Omental fat pad (tissue), 4 donors: ENCODE measurements at places on chromosomes 6 and 20. TPM values are rescaled to one million over a fixed set of nuclear protein-coding genes. Genes with fewer than 3 reads are reported as not detected.

Gene CD109
- 13.4 TPM for total RNA-seq

Gene ZNF334
- 3.0 TPM for total RNA-seq

DNA sequence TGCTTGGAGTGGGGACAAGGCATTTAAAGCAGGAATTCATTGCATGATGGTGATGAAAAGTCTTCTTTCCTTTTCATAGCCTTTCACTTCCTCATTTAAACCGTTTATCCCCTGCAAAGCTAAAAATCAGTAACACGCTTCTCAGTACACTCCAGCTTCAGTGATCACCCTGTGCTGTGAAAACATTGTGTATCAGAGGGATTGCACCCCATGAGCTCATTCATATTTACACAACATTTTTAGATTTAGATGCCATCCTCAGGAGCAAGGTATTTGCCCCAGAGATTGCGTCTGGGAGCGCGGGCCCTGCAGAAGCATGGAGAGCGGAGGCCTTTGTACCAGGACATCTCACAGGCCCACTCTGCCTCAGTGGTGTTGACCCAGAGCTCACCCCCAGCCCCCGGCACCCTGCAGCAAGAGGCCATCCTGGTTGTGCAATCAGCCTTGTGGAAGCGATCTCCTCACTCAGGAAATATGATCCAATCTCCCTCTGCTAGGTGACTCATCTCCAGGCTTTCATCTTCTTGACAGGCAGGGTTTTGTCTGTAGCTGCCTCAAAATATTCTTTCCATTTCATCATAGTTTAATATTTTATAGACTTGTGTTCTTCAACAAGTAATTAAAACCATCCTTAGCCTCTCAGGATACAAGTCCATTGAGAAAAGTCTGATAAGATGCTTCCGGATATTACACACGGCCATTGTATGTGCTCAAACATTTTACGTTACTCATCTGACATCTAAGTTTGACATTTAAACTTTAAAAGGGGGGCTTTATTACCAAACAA is 38.9 kb upstream of the THBS2 start:
- DNase-seq, result no peak

- no peak for DNase-seq
Measured at GRCh38 chr6:157438611-157439111, 57.7 kb downstream of the ZDHHC14 start.

DNA sequence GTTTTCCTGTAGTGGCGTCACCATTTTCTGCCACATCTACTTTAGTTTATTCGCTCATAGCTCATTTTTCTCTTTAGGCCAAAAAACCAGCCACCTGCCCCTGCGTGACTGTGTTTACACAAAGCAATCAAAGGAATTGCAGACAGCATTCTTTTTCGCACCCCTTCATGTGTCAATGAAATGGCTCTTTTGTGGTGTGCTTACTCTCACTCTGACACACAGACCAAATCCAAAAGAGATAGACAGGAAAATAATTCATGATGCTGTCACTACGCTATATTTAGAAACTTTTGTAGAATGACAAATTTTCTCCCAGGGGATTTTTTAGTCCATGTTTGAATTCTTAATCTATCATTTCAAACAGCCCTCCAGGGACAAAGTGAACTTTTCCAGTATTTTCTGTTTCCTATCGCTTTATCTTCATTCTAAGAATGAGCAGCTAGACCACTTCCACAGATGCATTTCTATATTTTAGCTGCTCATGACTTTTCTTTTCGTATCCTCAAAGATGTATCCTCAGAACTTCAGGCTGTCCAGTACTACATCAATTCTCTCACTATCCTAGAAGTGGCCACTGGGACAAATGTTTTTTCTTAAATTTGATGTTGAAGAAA is 37.9 kb upstream of the KHDRBS2 start:
- DNase-seq, result no peak

DNA sequence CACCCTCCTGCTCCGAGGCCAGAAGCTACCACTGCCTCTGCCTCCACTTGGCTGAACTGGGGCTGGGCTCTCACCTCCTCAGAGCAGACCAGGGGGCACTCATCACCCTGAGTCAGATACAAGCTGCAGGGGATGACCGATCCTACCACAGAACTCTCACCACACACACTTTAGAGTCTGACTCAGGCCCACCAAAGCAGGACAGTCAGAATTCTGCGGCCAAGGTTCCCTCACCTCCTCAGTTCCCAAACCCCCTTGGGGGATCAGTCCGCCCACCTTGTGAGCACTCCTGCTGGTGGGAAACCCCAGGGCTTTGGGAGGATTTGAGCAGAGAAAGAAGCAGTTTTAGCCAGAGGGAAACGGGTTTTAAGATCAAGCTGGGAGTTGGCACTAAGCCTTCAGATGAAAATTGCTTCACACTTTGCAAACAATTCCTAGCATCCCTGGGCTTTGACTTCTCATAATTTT is 587.8 kb upstream of the JAG1 start:
- DNase-seq, result no peak

DNA sequence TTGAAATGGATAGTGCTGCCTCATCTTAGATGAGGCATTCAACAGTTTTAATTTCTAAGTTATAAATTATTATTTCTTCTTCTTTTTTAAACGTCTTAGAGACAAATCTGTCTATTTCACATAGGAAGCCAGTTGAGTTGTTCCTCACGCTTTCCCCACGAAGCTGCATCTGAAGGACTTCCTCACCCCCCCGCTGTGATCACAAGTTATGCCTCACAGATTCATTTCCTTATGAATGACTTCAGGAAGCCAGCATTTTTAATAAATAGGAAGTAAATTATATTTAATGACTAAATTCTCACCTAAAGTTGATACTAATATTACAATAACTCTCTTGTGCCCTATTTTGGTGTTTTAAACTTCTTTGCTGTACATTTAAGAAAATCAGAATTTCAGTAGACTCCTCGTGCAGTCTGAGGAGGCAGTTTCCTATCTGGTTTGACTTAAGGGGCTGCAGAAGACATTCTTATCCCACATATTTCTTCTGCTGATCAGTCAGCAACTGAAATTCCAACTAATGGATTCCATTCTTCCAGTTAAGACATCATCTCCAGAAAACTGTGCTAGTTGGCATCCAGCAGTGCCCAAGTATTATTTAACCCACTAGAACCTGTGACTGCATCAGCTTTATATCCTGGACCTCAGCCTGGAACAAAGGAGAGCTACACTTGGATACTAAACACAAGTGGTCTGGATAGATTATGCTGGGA is 182.7 kb upstream of the CCN2 start:
- DNase-seq, result no peak

- DNase-seq, result no peak
Measured at GRCh38 chr20:57274299-57274698, 7.9 kb upstream of the BMP7 start.
